Peyer's patch (tissue), 4 donors: ENCODE measurements at places on chromosomes 2 and 18. TPM values are rescaled to one million over a fixed set of nuclear protein-coding genes. Genes with fewer than 3 reads are reported as not detected.

The XRCC5 gene
- total RNA-seq: 140 TPM

The CXCR1 gene
- total RNA-seq: not detected

The ERCC3 gene
- total RNA-seq: 25.9 TPM

The OR6B2 gene
- not detected for total RNA-seq

The CD207 gene
- total RNA-seq: not detected

The DOK6 gene
- total RNA-seq: 0.83 TPM

The MARCHF4 gene
- total RNA-seq: not detected

The CIDEA gene
- not detected for total RNA-seq

The ZSWIM2 gene
- total RNA-seq: not detected
